ENCODE measurements at places on chromosomes 1 and 21.

GRCh38 chr1:43991200-43991475, 261 bp upstream of the CCDC24 start:
- no peak for DNase-seq

GRCh38 chr21:34793471-34793870, 124.7 kb downstream of the CLIC6 start:
- DNase-seq = no peak

GRCh38 chr1:239717918-239718184, 331.5 kb downstream of the CHRM3 start:
- no peak for DNase-seq

GRCh38 chr1:216124192-216124781, 299.0 kb downstream of the USH2A start:
- DNase-seq = no peak

GRCh38 chr1:10208537-10208936, 1.8 kb upstream of the KIF1B start:
- no peak for DNase-seq

DNA sequence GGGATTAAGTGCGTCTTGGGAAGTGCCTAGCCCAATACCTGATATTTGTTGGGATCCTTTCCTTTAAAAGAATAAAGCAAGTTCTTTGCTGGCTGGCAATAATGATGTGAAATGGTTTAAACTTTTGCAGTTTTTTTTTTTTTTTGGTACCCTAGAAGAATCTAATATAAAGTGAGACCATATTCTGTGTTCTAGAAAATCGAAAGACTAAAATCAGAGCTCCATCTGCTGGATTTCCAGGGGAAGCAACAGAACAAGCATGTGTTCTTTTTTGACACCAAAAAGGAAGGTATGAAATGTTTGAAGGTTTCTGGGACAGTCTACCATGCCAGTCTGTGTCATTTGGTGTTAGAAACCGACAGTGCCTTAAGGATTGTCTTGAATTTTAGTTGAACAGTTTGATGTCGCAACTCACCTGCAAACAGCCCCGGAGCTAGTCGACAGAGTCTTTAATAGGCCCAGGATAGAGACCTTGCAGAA, 6.4 kb downstream of the UTP11 start:
- DNase-seq = no peak

GRCh38 chr1:42422737-42423136, 33.1 kb downstream of the ZMYND12 start:
- DNase-seq = no peak

All from iPS DF 19.7 (cell line).